Neuronal stem cell (in vitro differentiated cells): ENCODE measurements at places on chromosomes 1 and 21.

GRCh38 chr1:223700942-223701637 lies 11.2 kb upstream of the CAPN2 start:
- no peak for DNase-seq

DNA sequence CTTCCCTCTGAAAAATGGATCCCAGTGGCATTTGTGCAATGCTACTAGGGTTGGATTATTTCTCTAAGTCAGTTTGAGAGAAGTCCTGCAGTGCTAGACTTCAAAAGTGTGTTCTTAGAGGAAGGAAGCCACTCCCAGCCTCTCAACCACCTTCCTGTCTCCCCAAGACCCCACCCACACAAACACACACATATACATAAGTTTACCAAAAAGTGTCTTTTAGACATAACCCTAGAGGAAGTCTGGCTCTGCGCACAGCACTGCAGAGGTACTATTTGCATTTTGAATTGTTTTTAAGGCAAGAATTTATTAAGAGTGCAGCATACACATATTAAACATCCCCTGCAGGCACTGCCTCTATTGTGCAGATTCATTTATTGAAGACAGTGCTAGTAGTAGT lies 127.3 kb downstream of the HHIPL2 start:
- no peak for DNase-seq

GRCh38 chr1:111618961-111619634 lies 491 bp upstream of the RAP1A start:
- DNase-seq: no peak

GRCh38 chr1:147824798-147825197 lies 64.4 kb upstream of the GJA5 start:
- no peak for DNase-seq

- no peak for DNase-seq
These were observed at the start of gene TCHHL1 for GRCh38 chr1:152089014-152089674. Gene TCHHL1 (minus strand): TSS chr1:152089064. CDS start chr1:152088143, 921 bp downstream.

DNA sequence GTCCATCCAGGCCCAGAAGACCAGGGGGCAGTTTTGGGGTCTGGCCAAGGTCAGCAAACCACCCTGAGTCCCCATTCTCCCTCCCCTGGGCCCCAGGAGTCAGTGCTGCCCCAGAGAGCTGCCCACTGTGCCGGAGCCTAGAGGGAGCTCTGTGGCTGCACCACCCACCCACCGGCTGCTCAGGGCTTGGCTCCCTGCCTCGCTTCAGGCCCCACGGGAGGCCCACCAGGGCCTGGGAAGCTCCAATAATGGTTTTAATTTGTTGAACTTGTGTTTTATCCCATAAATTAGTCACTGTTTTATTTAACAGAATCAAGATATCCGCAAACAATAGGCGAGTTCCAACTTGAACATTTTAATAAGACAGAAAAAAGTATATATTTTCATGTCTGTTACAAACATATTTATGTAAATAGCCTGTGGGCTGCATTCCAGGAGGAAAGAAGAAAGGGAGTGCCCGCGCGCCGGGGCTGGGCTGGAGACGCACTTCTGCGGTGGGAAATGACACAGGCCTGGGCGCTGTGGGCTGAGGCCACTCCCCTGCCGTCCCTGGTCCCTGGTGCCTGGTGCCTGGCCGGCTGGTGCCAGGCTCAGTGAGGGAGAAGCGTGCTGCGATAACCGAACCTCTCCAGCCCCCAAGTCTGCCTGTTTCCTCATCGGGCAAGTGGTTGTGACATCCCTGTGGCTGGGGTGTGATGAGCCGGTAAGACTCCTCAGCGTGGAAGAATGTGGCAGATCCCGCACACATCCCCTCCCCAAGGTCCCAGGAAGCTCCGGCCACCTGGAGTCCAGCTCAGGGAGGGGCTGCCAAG lies 160.5 kb downstream of the PEX14 start:
- DNase-seq: no peak

DNA sequence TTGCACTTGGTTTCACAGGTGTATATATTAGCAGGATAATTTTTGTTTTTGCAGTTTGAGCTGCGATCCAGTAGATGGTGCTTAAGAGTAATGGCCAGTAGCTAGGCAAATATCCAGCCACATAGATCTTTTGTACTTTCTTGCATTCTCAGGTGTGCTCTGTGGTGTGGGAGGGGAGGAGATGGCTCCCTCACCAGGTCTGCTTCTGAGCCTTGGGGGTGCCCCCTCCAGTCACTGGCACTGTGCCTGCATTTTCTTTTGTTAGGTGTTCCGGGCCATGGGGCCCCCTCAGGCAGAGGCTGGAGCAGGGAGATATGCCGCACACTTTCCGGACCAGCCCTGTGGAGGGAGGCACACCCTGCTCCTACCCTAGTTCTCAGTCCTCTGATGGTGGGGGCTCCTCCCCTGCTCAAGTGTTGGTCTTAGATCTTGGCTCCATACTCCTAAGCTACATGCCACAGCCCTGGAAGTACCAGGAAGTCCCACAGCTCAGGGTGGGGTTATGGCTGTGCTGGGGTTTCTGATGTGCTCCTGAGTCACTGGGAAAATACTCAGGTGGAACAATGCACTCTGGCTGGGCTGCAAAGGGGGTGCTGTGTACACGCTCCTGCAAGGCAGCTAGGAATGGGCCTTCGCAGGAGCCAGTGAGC lies 197.6 kb upstream of the DMRTA2 start:
- DNase-seq: no peak

GRCh38 chr1:31377364-31377863 lies 4.5 kb upstream of the FABP3 start:
- no peak for DNase-seq

- DNase-seq: no peak
These were observed 4.7 kb downstream of the AMY2B start for GRCh38 chr1:103576065-103576464.

GRCh38 chr1:217542837-217543236 lies 88.1 kb downstream of the GPATCH2 start:
- no peak for DNase-seq

DNA sequence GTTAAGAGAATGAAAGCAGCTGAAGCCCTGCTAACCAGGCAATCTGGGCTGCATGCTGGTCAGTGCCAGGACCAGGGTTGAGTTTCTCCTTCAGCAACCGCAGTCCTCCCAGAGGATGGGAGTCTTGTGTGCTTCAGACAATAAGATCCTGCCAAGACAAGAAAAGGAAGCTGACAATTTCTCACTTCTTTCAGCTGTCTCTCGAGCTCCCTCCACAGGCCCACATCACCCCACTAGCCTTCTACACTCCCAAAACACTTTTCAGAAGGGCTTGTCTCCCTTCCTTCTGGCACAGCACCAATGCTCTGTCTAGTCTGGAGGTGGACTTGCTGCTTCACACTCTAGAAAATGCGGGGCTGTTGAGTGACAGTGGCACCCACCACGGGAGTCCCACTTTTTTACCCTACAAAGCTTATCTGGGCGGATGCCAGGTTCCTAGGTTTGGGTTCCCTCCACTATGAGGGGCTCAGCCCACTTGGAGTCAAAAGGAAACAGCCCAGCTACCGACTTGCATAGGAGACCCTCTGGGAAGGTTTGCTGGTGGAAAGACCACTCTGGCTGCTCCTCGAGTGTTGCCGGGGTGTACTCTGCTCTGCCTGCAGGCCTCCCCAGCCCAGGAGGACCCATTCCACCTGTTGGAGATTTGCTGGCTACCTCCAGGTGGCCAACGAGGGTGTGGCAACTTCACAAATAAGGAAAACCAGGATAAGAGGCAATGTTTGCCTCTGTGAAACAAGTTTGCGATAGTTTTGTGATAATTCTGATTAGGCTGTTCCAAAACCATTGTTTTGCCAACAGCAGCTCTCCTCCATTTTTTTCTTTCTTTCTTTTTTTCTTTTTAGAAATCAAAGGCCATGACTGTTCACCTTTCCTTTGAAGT lies 68.9 kb downstream of the TENT5C start:
- DNase-seq: no peak

- no peak for DNase-seq
These were observed 141.8 kb upstream of the PBX1 start for GRCh38 chr1:164417016-164417704.

DNA sequence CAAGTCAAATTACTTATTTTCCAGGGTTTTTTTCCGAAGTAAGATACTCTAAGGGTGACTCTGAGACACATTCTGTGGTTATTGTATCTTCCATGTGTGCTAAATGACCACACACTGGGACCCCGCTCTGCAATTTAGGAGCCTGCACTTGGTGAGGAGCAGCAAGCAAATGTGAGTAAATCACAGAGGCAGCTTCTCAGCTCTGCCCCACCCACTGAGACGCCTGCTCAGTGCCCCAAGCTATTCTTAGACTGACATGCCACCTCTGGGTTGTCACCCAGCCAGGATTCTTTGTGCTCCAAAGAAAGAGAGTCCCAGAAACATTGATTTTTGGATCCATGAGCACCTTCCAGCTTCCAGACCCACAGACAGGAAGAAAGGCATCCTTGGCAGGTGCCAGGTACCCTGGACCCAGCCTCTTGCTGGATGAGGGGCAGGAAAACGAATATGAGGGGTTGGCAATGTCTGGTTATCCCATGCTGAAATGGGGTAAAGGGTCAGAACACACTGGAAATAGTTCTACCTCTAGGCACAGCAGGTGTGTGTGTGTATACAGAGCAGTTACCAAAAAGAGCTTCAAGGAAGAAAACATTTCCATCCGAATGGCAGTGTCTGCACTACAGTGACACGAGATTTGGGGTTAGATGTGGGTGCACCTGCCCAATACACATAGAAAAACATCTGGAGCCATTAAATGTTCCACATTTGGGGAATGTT lies 41.2 kb downstream of the TNR start:
- no peak for DNase-seq

DNA sequence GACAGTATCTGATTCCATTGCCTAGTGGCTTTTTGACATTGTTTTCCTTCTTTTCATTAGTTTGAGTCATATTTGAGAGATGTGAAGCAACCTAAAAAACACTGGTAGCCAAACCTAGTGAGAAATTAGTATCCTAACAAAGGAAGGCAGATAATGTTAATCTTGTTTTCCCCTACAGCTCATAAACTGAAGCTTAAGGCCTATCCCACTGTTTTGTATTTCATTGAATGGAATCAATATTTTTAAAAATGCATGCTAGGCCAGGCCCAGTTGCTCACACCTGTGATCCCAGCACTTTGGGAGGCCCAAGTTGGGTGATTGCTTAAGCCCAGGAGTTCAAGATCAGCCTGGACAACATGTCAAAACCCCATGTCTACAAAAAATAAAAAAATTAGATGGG lies 1.2 kb downstream of the CR1L start:
- no peak for DNase-seq

- DNase-seq: no peak
These were observed 209.2 kb upstream of the DAB1 start for GRCh38 chr1:57633056-57633455.

DNA sequence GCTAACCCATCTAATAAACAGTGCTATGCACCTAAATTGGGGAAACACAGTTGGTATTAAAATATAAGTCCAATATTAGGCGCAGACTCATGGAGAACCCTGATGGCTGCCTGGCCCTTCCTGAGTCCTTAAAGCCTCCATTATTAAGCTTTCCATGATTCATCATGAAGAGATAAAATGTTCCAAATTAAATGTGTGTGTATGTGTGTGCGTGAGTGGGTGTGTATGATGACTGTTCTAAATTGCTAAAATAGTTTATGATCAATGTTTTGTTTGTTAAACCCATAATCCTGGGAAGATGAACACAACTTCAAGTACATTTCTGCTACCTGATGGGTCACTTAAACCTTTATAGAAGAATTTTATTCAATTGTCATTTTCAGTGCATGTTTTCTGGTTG lies 6.3 kb upstream of the RBBP5 start:
- no peak for DNase-seq

DNA sequence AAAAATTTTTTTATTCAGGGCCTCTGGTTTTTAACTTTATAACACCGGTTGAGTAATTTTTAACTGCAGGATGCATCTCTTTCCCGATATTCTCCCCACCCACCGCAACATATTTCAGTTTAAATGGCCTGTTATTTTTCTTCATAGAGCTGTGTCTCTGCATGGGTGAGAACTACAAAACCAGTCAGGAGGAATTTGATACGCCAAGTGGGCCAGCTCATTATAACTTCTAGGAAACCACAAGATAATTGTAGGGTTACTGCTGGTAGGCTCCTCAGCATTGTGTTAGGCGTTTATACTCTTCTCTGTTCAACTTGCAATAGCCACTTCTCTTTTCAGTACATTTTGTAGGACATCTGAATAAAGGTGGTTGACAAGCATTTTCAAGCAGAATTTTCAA lies 169.7 kb downstream of the PBX1 start:
- DNase-seq: no peak

DNA sequence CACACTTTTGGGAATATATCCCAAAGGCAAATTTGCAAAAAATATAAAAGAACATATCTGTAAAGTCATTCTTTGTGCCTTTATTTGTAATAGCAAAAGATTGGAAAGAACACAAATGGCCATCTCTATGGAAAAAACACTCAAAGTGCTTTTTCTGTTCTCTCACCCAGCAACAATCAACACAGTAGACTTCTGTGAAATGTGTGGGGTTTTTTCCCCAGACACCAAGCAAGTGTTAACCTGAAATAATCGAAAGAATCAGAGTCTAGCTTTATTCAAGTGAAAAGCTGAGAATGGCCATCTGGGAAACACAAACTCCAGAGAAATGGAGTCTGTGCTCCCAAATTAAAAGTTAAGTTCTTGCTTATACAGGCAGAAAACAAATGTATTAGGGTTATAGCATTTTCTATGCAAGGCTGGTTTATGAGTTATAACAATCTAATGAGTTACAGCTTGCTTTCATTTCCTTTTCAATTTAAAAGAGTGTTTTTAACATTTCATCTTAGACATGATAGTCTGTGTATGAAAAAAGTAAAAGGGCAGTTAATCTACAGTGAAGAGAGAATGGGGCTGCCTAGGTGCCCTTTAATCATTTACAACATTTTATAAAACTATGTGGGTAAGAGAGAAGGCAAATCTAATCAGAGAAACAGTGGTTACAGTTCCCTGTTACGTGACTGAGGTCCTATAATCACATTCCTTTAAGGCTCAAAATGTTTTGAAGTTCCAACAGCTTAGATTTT lies 46.6 kb downstream of the SLC30A7 start:
- no peak for DNase-seq

DNA sequence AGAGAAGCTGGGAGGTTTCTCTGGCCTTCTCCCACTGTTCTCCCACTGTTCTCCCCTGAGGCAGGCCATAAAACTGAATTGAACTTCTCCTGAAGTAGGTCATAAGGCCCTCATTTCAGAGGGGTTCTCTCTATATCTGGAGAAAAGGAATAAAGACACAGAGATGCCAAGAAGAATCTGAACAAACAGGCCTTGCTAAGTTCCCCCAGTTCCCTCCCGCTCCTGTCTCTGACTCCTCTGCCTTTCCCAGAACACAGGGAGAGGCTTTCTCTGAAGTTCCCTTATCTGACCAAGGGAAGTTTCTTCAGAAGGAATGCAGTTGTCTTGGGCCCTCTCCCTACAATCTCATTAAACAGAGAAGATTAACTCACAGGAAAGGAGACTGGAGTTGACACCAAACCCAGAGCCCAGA lies 83.4 kb downstream of the SLC16A1 start:
- no peak for DNase-seq
